Astrocyte (in vitro differentiated cells and primary cell): ENCODE measurements at places on chromosomes 4 and X. TPM values are rescaled to one million over a fixed set of nuclear protein-coding genes. Genes with fewer than 3 reads are reported as not detected.
A peak's percentile ranks its signal among the peaks of the same experiment; 100 is the strongest.

DUSP21 gene
- total RNA-seq: not detected in 2 replicates

DNA sequence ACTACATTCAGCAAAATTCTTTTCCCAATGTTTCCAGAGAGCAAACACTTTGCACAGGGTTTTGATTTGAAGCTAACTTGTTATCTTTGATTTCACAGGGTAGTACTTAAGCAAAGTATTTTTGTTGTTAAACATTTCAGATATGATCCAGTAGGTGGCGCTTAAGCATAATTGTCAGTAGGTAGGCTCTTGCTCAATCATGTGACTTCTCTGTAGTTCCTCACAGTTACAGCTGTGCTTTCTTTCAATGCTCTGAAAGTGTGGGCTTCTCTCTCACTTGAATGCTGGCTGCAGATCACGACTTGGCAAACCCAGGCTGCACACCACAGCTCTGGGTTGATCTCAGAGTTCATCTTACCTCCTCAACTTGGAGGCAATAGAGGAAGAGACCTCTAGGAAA, 1016.5 kb downstream of the SH3BGRL start:
- H3K36me3 ChIP-seq: no peaks in the 10 kb centered on the region
- H3K4me1 ChIP-seq: no peaks in the 10 kb centered on the region
- H3K4me3 ChIP-seq: no peak overlapping the region
- no peak for DNase-seq
- H3K27me3 ChIP-seq: no peaks in the 10 kb centered on the region

NDNF gene
- total RNA-seq: 0.19 and 0.34 TPM in 2 replicates

DNA sequence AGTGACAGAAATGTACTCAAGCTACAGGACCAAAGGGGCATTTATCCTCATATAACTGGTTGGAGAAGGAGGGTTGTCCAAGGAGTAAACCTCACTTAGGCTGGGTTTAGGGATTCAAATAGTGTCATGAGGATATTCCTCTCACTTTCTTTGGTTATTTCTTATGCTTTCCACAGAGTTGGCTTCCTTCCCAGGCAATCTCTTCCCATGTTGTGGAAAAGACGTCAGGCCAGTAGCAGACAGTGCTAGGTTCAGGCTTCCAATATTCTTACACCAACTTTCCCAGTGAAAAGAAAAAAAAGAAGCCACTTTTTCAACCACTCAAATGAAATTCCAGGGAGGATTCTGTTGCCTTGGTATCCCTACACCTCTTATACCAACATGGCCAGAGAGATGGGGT, 653.0 kb downstream of the C4orf33 start:
- H3K4me1 ChIP-seq: no peaks in the 10 kb centered on the region
- DNase-seq: no peak
- no peaks in the 10 kb centered on the region for H3K36me3 ChIP-seq
- H3K27ac ChIP-seq: no peak overlapping the region

EIF4E gene
- 103 and 110 TPM in 2 replicates for total RNA-seq

USP26 gene
- total RNA-seq: not detected in 2 replicates

GRCh38 chr4:98778206-98778605, 119.8 kb upstream of the TSPAN5 start:
- H3K4me1 ChIP-seq: no peaks in the 10 kb centered on the region
- no peaks in the 10 kb centered on the region for H3K27me3 ChIP-seq
- no peak overlapping the region for H3K4me3 ChIP-seq
- H3K36me3 ChIP-seq: no peaks in the 10 kb centered on the region
- no peak overlapping the region for H3K27ac ChIP-seq

DNA sequence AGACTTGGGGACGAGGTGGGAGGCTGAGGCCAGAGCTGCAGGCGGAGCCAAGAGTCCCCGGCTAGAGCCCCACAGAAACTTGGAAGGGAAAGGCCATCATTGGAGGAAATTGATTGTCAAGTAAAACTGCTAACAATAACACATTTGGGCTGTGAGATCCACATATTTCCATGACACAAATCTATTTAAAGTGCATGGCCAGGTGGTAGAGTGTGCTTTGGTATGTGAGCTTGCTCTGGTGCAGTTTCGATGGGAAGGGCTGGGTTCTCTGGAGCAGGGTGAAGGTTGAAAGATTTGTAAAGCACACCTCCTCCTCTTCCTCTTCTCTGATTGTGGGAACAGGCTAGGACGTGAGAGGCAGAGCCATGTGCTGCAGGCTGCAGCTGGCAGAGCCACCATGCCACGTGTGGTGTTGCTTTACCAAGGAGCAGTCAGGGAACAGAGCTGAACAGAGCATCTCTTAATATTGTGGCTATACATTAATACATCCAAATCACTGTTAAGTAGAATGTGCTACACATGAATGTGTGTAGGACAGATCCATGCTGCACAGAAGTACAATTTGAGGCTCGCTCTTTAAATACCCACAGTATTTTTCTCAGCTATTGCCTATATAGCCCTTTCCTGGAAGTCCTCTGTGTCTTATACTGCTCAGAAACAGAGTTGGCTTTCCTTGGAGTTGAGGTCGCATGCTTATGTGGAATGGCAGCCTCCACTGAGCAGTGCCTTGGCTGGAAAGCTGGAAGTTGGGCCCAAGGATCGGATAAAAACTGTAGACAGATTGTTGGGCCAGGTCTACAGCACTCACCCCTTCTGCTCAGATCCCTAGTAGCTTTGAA, 37.7 kb downstream of the FHDC1 start:
- peak overlapping the region; percentile 93 for H3K27ac ChIP-seq
- peaks cover 39% of the 10 kb centered on the region for H3K4me1 ChIP-seq
- no peak overlapping the region for H3K4me3 ChIP-seq
- H3K36me3 ChIP-seq: no peaks in the 10 kb centered on the region
- H3K27me3 ChIP-seq: no peaks in the 10 kb centered on the region

- no peaks in the 10 kb centered on the region for H3K36me3 ChIP-seq
- no peak overlapping the region for H3K27ac ChIP-seq
- no peaks in the 10 kb centered on the region for H3K27me3 ChIP-seq
- H3K4me3 ChIP-seq: no peak overlapping the region
- no peaks in the 10 kb centered on the region for H3K4me1 ChIP-seq
- DNase-seq: no peak
Observed at GRCh38 chrX:7050271-7050670, 97.2 kb upstream of the STS start.

PAGE1 gene
- total RNA-seq: not detected in 2 replicates

- H3K27me3 ChIP-seq: peaks cover 73% of the 10 kb centered on the region
- no peak for DNase-seq
- no peaks in the 10 kb centered on the region for H3K36me3 ChIP-seq
Observed at GRCh38 chr4:112510291-112511092, 5.5 kb downstream of the NEUROG2 start.

ATP2B3 gene
- 0.46 and 0.52 TPM in 2 replicates for total RNA-seq

DNA sequence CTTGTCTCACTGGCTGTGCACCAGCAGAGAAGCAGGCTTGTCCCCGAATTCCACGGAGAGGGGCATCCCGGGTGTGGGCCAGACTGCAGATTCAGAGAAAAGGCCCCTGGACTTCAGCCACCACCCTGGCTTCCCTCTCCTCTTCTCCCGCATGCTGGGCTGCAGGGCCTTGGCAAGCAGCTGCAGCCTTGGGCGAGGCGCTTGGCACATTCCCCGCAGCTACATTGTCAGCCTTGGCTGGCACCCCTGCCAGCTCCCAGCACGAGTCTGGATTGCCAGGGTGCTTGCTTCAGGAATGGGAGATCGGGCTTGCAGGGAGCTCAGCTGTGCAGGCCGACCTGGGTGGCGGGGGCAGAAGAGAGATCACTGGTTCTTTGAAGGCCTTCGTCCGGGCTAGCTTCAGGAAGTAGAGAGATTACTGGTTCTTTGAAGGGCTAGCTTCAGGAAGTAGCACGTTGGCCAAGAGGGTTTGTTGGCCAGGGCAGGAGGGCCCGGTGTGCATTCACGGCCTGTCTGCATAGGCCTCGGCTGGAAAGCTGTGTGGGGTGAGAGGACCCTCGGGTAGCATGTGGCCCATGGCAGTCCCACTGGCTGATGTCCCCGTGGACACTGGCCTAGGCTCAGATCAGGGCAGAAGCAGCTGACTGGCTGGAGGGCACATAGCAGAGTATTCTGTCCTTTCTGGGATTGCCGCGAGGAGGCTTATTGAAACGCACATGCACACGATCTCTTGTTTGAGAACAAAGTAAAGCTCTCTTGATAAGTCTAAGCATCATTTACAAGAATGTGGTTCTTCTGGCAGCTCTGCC, 2.7 kb downstream of the ABCD1 start:
- peaks cover 26% of the 10 kb centered on the region for H3K4me1 ChIP-seq
- no peak for DNase-seq
- no peaks in the 10 kb centered on the region for H3K27me3 ChIP-seq
- H3K36me3 ChIP-seq: no peaks in the 10 kb centered on the region

- H3K36me3 ChIP-seq: peaks cover 8% of the 10 kb centered on the region
- no peak for DNase-seq
- no peak overlapping the region for H3K27ac ChIP-seq
- no peaks in the 10 kb centered on the region for H3K27me3 ChIP-seq
- peaks cover 20% of the 10 kb centered on the region for H3K4me1 ChIP-seq
- no peak overlapping the region for H3K4me3 ChIP-seq
Observed at GRCh38 chr4:1295405-1296055, 5.8 kb downstream of the MAEA start.

GRCh38 chr4:110654254-110654635, 31.4 kb upstream of the PITX2 start:
- no peaks in the 10 kb centered on the region for H3K27me3 ChIP-seq
- H3K4me3 ChIP-seq: no peak overlapping the region
- no peak overlapping the region for H3K27ac ChIP-seq
- DNase-seq: peak; percentile 39

DNA sequence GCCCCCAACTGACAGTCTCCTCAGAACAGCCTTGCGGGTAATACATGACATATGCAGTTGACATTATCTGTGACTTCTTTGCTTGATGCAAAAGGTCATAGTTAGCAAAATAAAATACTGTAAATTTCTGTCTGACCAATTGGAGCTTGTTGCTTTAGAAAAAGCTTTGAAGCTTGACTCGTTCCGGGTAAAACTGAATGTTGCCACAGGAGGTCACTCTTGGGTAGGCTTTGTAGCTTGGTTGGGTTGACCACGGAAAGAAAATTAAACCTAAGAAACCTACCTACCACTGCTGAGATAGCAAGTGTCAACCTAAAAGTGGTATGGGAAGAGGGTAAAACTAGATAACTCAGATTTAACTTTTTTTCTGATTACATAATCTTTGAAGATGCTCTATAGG, 23.2 kb downstream of the PRPS2 start:
- H3K27ac ChIP-seq: no peak overlapping the region
- no peak for DNase-seq
- H3K27me3 ChIP-seq: no peaks in the 10 kb centered on the region
- H3K4me1 ChIP-seq: no peaks in the 10 kb centered on the region
- H3K36me3 ChIP-seq: peaks cover 3% of the 10 kb centered on the region
- no peak overlapping the region for H3K4me3 ChIP-seq

WDR44 gene
- 19.0 and 20.1 TPM in 2 replicates for total RNA-seq

DNA sequence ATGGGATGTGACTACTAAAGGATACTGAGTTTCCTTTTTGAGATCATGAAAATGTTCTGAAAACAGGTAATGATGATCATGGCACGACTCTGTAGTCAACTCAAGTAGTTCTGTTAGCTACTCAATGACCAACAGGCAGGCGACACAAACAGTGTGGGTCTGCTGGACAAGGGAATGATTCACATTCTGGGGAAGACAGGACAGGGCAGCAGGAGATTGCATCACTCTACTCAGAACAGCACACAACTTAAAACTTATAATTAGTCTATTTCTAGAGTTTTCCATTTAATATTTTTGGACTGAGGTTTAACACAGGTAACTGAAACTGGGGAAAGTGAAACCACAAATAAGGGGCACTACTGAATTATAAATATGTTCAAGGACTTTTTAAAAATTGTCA, 365.2 kb downstream of the PRDM5 start:
- no peaks in the 10 kb centered on the region for H3K4me1 ChIP-seq
- DNase-seq: no peak
- no peaks in the 10 kb centered on the region for H3K36me3 ChIP-seq
- H3K27me3 ChIP-seq: no peaks in the 10 kb centered on the region

- no peaks in the 10 kb centered on the region for H3K27me3 ChIP-seq
- H3K27ac ChIP-seq: no peak overlapping the region
- no peak for DNase-seq
- H3K4me1 ChIP-seq: no peaks in the 10 kb centered on the region
- H3K36me3 ChIP-seq: no peaks in the 10 kb centered on the region
- H3K4me3 ChIP-seq: no peak overlapping the region
Observed at GRCh38 chrX:96224279-96224678, 460.4 kb upstream of the DIAPH2 start.

- no peaks in the 10 kb centered on the region for H3K4me1 ChIP-seq
- H3K4me3 ChIP-seq: no peak overlapping the region
- no peaks in the 10 kb centered on the region for H3K36me3 ChIP-seq
- DNase-seq: no peak
- no peak overlapping the region for H3K27ac ChIP-seq
Observed at GRCh38 chr4:92789741-92790140, 486.0 kb downstream of the GRID2 start.

USP17L15 gene
- total RNA-seq: not detected in 2 replicates

GRCh38 chr4:98939892-98940298, 11.0 kb upstream of the EIF4E start:
- no peak overlapping the region for H3K27ac ChIP-seq
- peaks cover 6% of the 10 kb centered on the region for H3K4me1 ChIP-seq
- DNase-seq: peak; percentile 50
- no peaks in the 10 kb centered on the region for H3K36me3 ChIP-seq

- no peak for DNase-seq
- no peak overlapping the region for H3K4me3 ChIP-seq
- no peaks in the 10 kb centered on the region for H3K4me1 ChIP-seq
- H3K27ac ChIP-seq: no peak overlapping the region
- H3K27me3 ChIP-seq: no peaks in the 10 kb centered on the region
- no peaks in the 10 kb centered on the region for H3K36me3 ChIP-seq
Observed at GRCh38 chrX:9739130-9739529, 26.5 kb downstream of the GPR143 start.

- no peak overlapping the region for H3K4me3 ChIP-seq
- H3K4me1 ChIP-seq: peaks cover 9% of the 10 kb centered on the region
- no peaks in the 10 kb centered on the region for H3K27me3 ChIP-seq
- H3K27ac ChIP-seq: no peak overlapping the region
Observed at GRCh38 chr4:8304827-8305695, 35.5 kb downstream of the HTRA3 start.

MAGEA12 gene
- total RNA-seq: 0.62 and 0.98 TPM in 2 replicates

GRCh38 chr4:184250795-184251669, 33.4 kb upstream of the ENPP6 start:
- H3K27ac ChIP-seq: no peak overlapping the region
- peak; percentile 6 for DNase-seq
- no peaks in the 10 kb centered on the region for H3K27me3 ChIP-seq
- no peaks in the 10 kb centered on the region for H3K4me1 ChIP-seq

GAGE13 gene
- total RNA-seq: not detected in 2 replicates

DNA sequence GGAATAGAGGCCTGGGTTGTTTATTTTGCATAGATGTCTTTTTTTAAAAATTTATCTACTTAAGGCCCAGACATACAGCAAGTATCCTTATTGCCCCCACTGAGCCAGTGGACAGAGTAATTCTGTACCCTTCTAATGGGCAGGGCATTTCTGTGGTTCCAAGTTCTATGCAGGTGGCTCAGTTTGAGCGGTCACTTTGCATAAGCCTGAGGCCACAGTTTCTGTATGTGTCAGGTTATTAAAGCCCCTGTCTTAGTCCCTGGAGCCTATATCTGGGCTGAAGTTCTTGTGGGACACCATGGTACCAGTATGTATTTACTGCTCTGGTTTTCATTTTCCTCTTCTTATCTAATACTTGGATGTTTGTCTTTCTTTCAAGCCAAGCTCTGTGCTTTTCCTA, 168.8 kb downstream of the MID1IP1 start:
- no peak overlapping the region for H3K4me3 ChIP-seq
- H3K27me3 ChIP-seq: no peaks in the 10 kb centered on the region
- H3K27ac ChIP-seq: no peak overlapping the region
- H3K36me3 ChIP-seq: no peaks in the 10 kb centered on the region
- no peak for DNase-seq

- peaks cover 3% of the 10 kb centered on the region for H3K4me1 ChIP-seq
- no peak overlapping the region for H3K4me3 ChIP-seq
- H3K36me3 ChIP-seq: peaks cover 27% of the 10 kb centered on the region
- no peaks in the 10 kb centered on the region for H3K27me3 ChIP-seq
- no peak for DNase-seq
Observed at GRCh38 chr4:2671267-2671895, 84.8 kb downstream of the TNIP2 start.

BEND2 gene
- total RNA-seq: not detected in 2 replicates

IL2 gene
- not detected in 2 replicates for total RNA-seq
